ENCODE measurements at places on chromosomes 7 and 10. TPM values are rescaled to one million over a fixed set of nuclear protein-coding genes. Genes with fewer than 3 reads are reported as not detected.
A peak's percentile ranks its signal among the peaks of the same experiment; 100 is the strongest.

The ABCC2 gene
- under 0.01 TPM for total RNA-seq

The ZNF398 gene
- 8.1 TPM for total RNA-seq

The AS3MT gene
- 2.3 TPM for total RNA-seq

The ABCB4 gene
- total RNA-seq: 0.43 TPM

The DYNC1I1 gene
- 0.38 TPM for total RNA-seq

The TMEM139 gene
- not detected for total RNA-seq

The NYAP1 gene
- total RNA-seq: not detected

The GFRA1 gene
- total RNA-seq: 5.0 TPM

The NCAPG2 gene
- 15.7 TPM for total RNA-seq

DNA sequence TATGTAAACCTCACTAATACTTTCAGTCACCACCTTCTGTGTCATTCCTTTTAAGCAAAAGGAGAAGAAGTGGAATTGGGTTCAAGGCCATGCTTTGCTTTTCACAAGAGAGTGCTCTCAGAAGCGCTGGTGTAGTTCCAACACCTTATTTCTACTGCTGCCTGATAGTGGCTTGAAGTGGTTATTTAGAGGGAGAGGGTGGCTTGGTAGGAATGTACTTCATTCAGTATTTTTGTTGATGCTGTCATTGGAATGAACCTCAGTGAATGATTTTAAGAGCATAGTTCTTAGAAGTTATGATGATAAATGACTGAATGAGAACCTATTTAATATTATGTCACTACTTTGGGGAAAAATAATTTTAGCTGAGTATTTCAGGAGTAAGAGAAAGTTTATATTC lies 396.7 kb downstream of the EXOC4 start:
- peak; percentile 31 for DNase-seq

DNA sequence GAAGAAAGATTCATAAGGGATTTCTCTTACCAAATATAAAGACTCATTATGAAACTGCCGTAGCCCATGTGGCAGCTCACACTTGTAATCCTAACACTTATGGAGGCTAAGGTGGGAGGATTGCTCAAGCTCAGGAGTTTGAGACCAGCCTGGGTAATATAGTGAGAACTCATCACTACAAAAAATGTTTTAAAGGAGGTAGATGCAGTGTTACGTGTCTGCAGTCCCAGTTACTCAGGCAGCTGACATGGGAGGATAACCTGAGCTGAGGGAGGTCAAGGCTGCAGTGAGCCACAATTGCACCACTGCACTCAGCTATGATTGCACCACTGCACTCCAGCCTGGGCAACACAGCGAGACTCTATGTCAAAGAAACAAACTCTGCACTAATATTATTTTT lies 18.1 kb upstream of the DNA2 start:
- no peak for DNase-seq

DNA sequence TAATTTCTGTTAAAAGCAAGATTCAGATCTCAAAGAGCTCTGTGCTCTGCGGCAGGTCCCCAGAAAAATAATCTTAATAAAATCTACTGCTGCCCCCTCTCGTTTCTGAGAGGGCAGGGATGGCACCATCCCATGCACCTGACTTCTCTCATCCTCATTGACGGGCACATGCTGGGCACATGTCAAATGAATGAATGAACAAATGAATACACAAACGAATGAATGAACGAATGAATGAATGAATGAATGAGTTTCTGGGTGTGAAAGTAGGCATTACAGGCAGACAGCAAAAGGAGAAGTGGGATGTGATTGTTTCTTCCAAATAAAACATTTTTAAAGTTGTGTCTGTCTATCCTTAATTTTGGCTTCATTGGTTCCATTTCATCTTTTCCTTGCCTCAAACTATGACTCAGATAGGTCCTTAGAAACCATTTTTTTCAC lies 398.1 kb upstream of the PRKCQ start:
- no peak for DNase-seq

DNA sequence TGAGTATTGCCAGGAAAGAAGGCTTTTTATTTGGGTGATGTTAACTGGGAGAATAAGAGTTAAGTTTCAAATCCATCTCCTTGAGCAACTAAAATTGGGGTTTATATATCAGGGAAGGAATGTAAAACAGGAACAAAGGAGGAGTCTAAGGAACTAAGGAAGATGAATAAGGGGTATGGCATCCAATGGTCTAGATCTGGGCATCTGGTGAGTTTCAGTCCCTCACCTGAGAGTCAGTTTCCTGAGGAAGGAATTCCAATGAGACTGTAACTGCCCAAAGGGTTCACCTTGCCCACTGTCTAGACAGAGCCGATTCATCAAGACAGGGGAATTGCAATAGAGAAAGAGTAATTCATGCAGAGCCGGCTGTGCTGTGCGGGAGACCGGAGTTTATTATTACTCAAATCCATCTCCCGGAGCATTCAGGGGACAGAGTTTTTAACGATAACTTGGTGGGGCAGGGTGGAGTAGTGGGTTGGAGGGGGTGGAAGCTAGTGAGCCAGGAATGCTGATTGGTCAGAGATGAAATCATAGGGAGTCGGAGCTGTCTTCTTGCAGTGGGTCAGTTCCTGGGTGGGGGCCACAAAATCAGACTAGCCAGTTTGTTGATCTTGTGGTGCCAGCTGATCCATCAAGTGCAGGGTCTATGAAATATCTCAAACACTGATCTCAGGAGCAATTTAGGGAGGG lies 188.3 kb upstream of the STK17A start:
- peak; percentile 2 for DNase-seq

DNA sequence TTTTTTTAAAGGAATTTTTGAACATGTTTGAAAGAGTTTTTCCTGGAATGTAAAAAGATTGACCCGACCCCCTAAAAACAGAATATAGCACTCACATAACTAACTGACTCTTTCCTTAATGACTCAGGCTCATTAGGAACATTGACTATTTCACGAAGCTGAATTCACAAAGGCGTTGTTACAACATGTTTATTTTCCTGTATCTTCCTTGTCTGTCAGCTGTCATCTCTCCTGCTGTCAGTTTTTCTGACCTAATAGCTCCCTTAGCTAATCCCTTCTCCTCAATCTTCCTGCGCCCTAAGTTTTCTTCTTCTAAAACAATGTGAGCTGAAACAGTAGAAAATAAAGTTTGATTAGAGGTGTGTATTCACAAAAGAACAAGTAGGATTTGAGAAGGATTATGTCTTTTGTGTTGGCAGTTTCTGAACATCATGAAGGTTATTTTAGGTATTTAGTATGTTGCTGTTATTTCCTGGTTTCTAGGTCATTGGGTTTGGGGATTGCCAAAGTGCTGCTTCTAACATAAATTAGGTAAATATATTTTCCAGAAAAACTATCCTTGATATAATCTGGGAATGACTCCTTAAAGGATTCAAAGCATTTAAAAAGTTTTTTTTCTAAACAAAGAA lies 4.6 kb upstream of the MDFIC start:
- no peak for DNase-seq

GRCh38 chr10:132937861-132938260 lies 4.5 kb downstream of the CFAP46 start:
- DNase-seq: no peak

DNA sequence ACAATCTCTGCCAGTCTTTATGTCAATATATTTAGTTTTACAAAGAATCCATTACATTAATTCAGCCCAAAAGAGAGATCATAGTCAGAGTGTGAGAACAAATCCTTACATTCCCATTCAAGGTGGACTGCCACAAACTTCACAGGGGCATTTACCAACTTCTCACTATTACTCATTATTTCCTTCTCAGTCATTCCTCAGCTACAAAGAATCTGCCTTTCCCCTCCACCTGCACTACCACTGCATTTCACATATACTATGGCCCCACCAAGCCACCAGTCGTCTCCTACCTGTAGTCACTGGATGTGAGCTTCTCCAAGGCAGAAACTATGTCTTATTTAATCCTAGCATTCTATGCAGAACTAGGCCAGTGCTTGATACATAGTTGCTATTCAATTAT lies 94.3 kb downstream of the USP6NL start:
- no peak for DNase-seq

DNA sequence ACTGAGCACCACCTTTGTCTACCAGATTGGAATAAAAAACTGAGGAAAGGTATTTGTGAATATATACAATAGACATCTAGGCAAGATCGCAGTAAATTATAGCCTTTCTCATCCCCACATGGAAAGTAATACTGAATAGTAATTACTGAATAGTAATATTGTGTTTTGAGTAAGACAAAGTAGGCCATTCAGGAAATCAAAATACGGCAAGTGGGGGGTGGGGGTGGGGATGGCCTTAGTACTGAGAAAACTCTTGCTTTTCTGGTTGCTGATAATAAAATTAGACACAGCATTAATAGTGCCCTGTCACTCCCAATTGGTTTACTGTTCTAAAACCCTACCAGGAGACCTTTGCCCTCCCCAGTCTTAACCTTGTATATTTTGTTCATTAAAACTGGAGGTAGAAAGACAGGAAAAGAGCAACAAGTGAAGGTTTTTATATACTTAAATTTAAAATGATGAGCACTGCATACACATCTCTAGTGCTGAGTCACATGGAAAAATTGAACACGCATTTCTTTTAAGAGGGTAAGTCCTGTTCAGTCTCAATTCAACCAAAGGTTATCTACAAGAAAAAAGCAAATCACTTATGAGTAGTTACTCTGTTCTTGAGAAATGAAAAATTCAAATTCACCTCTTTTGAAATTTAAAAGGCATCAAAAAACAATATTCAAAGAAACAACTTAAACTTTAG lies 65.6 kb downstream of the IGF2BP3 start:
- no peak for DNase-seq

- no peak for DNase-seq
These were observed 20.0 kb downstream of the PODXL start for GRCh38 chr7:131536361-131536849.

GRCh38 chr10:52631146-52631545 lies 141.4 kb downstream of the MBL2 start:
- DNase-seq: no peak

GRCh38 chr7:4631380-4632179 lies 50.5 kb upstream of the FOXK1 start:
- DNase-seq: peak; percentile 97

DNA sequence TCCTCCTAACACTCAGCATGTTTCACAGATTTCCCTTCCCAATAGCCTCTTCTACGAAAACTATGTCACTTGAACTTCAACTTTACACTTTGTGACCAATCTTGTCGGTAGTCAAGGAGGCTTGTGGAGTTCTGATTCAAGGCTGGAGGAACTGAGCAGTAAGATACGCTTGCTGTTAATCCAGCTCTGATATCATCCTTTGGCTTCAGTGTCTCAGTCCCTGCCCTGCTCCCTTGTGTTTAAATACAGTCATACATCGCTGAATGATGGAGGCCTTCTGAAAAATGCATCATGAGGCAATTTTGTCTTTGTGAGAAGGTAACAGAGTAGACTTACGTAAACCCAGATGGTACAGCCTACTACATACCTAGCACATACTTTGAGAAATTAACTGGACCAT lies 173.6 kb downstream of the RNF133 start:
- DNase-seq: no peak

DNA sequence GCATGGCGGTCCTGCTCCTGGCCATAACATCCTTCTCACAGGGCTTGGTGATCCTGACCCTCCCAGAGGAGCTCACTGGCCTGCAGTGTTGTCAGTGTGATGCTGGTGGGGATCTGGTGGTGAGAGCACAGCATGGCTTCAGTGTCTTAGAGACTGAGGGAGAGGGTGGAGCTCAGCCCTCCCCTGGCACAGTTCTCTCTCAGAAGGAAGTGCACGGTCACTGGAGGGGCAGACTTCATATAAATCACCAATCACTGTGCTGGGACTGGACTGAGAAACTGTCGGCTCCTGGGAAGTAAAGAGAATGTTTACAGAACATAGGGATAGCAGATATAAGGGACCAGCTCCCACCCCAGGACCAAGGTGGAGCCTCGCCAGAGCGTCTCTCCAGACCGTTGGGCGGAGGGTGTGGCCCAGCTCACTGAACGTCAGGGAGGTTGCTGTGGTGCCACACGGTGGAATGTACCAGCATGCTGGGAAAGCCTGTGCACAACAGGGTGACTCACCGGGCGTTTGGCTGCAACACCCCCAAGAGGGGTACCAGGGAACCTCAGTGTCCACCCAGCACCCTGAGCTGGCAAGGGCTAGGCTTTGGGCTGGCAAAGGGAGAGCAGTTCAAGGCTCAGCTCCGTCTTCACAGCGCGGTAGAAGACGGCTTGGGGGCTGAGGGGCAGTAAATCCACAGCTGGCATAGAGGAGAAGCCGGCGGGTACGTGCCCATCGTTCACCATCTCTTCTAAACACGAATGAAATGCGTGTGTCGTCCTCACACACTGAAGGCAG lies 8.8 kb upstream of the GET4 start:
- DNase-seq: peak; percentile 96

GRCh38 chr10:85916286-85916685 lies 450.3 kb downstream of the GRID1 start:
- no peak for DNase-seq

GRCh38 chr10:103602028-103602851 lies 108.7 kb downstream of the NEURL1 start:
- DNase-seq: no peak

- DNase-seq: peak; percentile 10
These were observed 52.5 kb upstream of the SEPTIN7 start for GRCh38 chr7:35748371-35748770.

DNA sequence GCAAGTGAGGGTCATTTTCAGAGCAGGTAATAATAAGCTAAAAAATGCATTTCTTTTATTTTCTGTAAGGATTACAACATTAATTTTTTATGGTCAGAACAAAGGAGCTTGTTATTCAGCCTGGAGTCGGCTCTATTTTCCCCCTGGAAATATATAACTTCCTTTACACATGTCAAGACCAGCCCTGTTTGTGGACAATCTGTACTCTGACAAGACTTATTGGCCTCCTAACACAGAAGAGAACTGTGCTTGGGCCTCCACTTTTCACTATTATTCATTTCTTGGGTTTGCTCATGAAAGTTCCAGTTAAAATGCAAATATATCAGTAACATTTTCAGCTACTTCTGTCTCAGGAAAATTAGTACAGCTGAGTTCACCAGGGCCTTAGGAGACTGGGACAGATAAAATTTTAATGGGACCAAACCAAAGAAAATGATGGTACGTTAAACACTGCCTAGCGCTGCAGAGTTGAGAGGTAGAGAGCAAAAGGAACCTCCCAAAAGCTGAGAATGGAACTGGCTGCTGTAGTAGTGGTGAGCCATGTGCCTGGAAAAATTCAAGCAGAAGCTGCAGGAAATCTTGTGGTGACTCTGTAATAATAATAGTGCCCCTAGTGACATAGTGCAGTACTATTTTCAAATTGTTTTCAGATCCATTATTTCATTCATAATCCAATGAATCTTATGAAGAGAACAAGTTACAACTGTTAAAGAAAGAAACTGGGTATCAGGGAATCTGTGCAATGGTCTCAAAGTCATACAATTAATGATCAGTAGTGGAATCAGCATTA lies 227.2 kb upstream of the KIAA1217 start:
- peak; percentile 6 for DNase-seq

DNA sequence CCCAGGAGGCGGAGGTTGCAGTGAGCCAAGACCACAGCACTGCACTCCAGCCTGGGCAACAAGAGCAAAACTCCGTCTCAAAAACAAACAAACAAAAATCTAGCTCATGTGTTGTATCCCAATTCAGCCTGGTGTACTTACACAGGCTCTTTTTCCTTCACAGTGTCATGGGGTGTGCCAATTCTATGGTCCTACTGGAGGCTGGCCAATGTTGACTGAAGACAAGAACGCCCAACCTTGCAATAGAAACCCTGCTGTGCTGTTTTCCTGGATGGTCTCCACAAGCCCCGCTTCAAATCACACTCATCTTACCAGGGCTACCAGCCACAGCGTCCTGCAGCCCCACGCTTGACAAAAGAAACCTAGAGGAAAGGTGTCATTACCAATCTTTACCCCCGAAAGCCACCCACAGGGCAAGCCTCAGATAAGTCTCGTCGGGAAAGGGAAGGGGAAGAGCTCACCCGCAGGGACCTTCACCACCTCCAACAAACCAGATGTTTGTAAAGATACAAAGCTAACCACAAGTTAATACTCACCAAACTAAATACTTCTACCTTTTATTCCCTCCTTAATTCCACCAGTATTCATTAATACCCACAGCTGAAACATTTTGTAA lies 64.8 kb downstream of the TNS3 start:
- peak; percentile 52 for DNase-seq
